ENCODE measurements at places on chromosomes 2 and 18.

DNA sequence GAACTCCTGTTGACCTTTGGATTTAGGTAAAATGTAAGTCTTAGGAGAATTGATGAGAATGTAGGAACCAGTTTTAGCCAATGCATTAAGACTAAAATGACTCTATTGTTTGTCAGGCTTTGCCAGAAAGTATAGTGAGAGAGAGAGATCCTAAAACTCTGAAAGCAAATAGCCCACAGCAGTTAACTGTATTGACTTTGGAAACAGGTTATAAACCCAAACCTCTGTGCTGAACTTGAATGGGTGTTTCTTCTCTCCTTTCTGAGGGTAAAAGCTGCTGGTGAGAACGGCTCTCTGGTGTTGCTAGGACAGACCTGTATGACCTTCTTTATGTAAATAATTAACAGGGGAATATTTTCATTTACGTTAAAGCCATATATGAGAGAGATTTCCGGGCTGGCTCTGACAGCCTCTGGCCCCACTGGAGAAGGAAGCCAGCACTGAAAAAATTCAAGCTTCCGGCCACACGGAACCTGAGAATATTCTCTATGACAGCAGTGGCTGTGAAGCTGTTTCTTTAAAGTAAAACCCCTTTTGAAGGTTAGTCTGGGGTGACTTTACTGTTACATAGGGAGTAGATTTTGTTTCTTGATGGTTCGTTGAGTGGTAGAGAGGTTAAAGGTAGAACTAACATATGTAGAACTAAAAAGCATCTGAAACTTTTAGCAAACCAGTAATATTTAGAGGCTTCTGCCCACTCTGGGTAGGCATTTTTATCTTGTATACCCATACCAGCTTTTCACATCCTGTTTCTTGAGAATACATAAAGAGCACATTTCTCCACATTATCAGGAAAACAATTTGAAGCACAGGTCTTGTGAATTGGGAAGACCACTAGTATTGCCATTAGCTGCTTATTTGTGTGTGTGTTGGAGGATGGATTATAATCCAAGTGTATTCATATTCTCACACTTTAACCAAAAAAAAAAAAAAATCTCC, 123.8 kb downstream of the SPTBN1 start:
- no peak for DNase-seq

DNA sequence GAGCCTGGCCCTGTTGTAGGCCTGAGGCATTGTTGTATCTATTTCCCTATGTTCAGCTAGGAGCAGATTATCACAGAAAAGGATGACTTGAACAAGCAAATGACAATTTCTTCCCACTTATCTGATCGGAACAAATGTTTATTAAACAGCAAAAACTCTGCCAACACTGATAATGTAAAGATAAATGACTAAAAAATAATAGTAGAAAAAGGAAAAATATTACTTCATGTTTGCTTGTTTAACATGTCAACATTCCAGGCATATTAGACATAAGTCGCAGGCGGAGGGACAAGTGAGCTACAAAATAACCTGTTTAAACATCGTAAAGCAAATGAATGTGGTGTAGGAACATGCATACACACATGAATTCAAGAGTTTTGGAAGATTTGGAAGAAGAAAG, 257.9 kb downstream of the TMX3 start:
- no peak for DNase-seq

GRCh38 chr18:31206787-31207381, 44.2 kb upstream of the DSC1 start:
- no peak for DNase-seq

- no peak for DNase-seq
Observed at GRCh38 chr18:50644146-50644545, 84.3 kb downstream of the MAPK4 start.

DNA sequence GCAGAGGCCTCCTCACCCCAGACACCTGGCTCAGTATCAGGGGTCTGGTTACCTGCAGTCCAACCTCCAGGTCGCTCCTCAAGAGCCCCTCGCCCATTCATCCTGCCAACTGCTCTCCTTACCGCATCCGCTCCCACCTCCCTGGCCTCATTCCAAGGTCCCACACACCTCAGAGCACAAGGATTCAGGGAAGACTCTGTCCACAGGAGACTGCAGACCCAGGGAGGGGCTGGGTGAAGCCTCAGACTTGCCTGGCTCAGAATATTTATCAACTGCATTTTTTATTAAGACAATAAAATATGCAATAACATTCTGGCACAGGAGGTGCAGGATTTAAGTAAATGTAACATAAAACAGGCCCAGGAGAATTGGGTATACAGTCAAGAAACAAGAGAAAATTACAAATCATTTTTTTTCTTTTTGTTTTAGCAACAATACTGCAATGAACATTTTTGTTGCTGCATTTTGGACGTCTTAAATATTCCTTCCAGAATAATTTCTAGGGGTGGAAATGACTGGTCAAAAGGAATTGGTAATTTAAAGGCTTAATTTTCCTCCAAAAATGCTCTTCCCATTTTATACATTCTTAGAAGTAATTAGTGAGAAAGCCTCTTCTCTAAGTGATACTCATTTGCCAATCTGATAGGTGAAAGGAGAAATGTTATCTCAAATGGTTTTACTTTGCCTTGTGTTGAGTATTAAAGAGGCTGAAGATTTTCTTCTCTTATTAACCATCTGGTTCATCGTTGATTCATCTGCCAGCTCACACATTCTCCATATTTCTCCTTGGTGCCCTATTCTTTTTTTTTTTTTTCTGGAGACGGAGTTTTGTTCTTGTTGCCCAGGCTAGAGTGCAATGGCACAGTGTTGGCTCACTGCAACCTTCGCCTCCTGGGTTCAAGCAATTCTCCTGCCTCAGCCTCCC, 42.5 kb downstream of the TEX44 start:
- DNase-seq: no peak

GRCh38 chr18:76274468-76275289, 220.4 kb downstream of the ZNF516 start:
- DNase-seq: no peak

DNA sequence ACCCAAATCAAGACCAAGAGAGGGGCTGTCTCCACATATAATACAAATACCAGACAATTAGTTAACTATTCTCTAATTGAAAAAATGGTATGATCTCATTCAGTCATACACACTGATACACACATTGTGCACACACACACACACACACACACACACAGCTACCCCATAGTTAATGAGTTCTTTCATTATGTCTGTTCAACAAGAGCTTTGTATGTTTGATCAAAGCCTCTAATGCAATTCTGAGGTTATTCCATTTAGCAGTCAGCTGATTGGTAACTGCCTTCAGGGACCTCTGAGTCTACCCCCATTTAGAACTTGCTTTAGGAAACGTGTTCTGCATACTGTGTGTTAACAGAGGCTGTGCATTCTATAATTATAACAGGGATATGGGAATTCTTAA, 741.4 kb upstream of the LRRTM4 start:
- no peak for DNase-seq

DNA sequence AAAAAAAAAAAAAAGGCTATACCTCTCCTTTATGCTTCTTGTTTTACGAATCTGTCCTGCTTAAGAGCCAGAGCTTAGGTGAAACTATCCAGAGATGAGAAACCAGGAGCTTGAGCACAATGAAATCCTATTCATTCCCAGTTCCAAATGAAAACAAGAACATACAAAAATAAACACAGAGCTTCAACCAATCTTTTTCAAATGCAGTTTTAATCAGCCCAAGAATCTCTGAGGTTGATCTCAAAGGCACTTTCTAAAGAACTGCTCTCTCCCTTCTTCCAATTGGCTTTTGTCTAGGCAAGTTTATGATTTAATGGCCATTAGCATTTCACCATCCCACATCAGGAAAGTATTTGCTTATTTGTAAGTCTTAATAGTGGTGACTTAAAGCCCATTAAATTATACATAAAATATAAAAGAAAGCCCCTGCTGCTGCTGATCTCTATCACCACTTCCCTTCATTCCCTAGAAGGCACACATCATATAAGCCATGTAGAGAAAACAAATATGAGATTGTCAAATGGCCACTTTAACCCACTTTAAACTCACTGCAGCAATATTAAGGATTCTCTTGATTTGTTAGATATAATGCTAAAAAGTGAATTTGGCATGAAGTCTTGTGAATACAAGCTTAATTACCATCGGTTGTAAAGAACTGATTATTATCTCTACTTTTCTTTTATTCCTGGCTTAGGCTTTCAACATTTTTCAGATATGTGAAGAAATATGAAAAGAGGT, 29.3 kb upstream of the SCN9A start:
- DNase-seq: no peak

DNA sequence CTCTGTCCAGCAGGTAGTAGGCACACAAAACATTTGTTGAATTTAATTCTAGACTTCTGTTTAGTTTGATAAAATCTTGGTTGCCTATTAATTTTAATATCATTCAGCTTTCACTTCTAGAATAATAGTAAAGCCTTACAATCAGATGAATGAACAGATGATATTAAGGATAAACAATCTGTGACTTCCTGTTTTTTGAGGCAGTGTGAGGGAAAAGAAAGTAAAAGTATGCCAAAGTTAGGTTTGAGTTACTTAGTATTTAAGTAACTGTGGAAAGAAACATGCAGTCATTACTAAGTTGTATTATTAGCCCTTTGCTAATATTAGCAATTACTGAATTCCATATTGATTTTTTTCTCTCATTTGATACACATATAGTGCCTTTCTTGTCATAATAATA, 31.5 kb downstream of the EPB41L5 start:
- no peak for DNase-seq
